ENCODE measurements at places on chromosomes 6 and 20.

DNA sequence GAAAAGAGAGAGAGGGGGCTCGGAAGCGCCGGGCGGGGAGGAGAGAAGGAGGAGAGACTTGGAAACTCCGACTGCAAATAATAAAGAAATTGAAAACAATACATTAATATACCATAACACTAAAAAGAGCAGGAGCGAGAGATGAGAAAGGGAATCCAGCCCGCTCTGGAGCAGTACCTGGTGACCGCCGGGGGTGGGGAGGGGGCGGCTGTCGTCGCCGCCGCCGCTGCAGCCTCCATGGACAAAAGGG lies 338 bp downstream of the E2F3 start:
- DNase-seq = no peak

GRCh38 chr20:63180569-63181185 lies 35.3 kb downstream of the YTHDF1 start:
- DNase-seq = no peak

GRCh38 chr6:108797951-108798669 lies 50.1 kb upstream of the ARMC2 start:
- DNase-seq = no peak

- no peak for DNase-seq
Observed at GRCh38 chr6:34904990-34905613, 16.0 kb downstream of the ANKS1A start.

DNA sequence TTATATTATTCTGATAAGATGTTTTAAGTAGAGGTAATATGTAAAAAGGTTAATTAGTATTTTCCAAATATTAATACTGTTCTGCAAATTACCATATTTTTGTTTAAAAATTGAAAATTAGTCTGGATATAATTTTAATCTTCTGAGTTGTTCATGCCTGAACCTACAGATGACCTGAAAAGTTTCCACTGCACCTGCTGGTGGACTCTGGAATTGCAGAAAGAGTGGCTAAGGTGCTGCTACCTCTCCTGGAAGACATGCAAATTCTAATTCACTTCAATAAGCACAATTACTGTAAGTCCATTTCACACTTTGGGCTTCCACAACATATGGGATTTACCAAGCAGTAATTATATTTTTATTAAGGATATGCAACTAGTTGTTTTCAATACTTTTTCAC lies 77.7 kb upstream of the OLIG3 start:
- peak; percentile 59 for DNase-seq

- no peak for DNase-seq
Observed at GRCh38 chr6:31351033-31351380, 6.0 kb downstream of the HLA-B start.

DNA sequence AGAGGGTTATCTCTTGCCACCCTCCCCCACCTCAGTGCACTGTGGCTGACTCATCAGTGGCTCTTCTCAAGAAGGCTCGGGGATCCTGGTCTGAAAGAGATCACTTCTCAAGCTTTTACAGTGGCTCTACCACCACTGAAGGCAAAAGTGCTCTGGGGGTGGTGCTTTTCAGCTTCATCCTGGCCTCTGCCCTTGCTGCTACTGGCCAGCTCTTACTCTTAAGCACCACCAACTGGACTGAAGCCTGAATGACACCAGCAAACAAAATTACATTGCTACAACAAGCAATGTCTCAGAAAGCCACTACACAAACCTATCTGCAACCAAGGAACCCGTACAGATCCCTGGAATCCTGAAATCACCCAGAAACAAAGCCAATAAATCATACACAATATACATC lies 402.1 kb downstream of the EPHA7 start:
- DNase-seq = no peak

- no peak for DNase-seq
Observed at GRCh38 chr20:43102394-43102793, 87.3 kb downstream of the PTPRT start.

DNA sequence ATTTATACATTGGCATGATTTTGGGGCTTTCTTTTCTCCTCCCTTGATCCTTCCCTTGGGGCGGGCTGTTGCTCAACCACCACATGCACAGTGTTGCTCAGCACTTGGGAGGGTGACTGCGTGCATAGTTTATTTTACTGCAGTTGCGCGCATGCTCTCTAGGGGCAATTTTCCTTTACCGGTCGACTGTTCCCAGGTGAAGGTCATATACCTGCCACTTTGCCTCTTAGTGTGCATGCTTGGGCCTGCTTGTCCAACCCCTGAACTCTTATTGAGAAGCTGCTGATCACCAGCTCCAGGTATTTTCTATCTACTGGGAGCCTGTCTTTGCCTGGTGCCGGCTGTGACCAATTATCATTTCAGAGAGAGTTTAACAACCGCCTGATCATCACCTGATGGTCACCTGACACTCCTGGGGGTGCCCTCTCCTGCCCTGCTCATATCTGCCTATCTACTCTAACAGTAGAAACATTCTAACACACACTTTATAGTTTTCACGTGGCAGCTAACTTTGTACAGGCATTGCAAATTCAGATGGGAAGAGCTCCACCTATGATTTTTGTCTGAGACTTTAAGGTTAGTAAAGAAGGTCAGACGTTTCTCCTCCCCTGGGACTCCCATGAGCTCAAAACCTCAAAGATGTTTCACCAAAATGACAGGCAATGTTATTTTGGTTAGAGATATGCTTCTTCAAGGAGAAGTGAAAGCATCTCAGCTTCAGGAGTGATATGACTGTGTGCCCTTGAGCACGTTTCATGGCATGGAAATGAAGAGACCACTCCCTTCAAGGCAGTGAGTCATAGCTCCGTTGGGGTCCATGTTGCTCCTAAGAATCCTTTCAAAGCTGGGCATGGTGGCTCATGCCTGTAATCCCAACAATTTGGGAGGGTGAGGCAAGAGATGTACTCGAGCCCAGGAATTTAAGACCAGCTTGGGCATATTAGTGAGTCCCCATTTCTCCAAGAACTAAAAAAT lies 227.5 kb upstream of the MYLIP start:
- DNase-seq = no peak

Data from activated gamma-delta T cell treated with Interleukin-2 at 50 U/mL for 16 hours (primary cell).